ENCODE measurements at places on chromosomes 6 and 20.

GRCh38 chr20:14113416-14113815, 118.1 kb downstream of the MACROD2 start:
- no peaks in the 10 kb centered on the region for H3K36me3 ChIP-seq
- no peak overlapping the region for H3K4me3 ChIP-seq
- DNase-seq, result no peak
- no peaks in the 10 kb centered on the region for H3K4me1 ChIP-seq
- H3K27me3 ChIP-seq, result no peaks in the 10 kb centered on the region
- no peak overlapping the region for H3K27ac ChIP-seq

DNA sequence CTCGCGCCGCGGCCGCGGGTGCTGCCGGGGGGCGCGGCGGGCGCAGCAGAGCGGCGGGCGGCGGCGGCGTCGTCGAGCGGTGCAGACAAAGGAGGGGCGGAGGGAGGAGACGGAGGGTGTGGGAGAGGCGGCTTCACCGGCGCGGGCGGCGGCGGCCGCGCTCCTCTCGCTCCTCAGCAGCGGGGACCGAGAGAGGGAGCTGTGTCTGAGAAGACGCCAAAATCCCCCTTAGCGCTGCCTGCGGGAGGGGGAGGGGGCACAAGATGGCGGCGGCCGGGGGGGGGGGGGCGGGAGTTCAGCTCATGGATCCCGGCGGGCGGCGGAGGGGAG, 296 bp downstream of the ADNP start:
- no peaks in the 10 kb centered on the region for H3K27me3 ChIP-seq
- peak overlapping the region; percentile 95 for H3K27ac ChIP-seq
- H3K36me3 ChIP-seq, result no peaks in the 10 kb centered on the region
- H3K4me3 ChIP-seq, result peak overlapping the region; percentile 52

DNA sequence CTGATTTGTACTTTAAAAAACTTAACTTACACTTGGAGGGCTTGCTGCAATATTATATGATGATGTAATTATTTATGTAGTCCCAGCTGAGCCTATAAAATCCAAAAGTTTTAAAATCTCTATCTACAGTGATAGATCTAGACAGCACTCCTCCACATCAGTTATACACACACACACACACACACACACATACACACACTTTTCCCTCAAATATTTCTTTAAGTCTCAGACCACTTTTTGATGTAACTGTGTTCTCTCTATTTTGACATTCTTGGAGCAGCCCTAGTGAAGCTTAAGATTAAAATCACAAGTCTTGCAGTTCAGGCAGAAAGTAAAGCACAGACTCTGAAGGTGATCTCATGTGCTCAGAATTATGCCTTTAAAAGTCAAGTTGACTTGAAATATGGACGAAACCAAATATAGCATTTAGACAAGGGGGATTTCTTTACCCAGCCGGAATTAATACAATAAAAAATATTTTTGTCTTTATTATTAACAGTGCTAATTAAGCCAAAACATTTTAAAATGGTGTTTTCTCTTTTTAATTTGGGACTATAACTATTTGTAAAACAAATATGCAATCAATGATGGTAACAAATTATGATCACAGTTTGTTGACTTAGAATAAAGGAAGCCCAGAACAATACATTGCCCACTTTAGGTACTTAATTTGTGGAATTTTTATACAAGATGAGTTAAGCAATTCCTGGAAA, 63.5 kb upstream of the TMEM30A start:
- H3K27ac ChIP-seq, result no peak overlapping the region
- no peak overlapping the region for H3K4me3 ChIP-seq
- no peaks in the 10 kb centered on the region for H3K36me3 ChIP-seq
- DNase-seq, result no peak
- peaks cover 4% of the 10 kb centered on the region for H3K4me1 ChIP-seq

GRCh38 chr6:10398446-10399218, 16.2 kb downstream of the TFAP2A start:
- no peak overlapping the region for H3K4me3 ChIP-seq
- no peak for DNase-seq
- H3K27me3 ChIP-seq, result no peaks in the 10 kb centered on the region

GRCh38 chr20:23401051-23401450, 20.2 kb downstream of the NAPB start:
- no peaks in the 10 kb centered on the region for H3K36me3 ChIP-seq
- no peaks in the 10 kb centered on the region for H3K27me3 ChIP-seq
- peaks cover 18% of the 10 kb centered on the region for H3K4me1 ChIP-seq
- H3K27ac ChIP-seq, result no peak overlapping the region

DNA sequence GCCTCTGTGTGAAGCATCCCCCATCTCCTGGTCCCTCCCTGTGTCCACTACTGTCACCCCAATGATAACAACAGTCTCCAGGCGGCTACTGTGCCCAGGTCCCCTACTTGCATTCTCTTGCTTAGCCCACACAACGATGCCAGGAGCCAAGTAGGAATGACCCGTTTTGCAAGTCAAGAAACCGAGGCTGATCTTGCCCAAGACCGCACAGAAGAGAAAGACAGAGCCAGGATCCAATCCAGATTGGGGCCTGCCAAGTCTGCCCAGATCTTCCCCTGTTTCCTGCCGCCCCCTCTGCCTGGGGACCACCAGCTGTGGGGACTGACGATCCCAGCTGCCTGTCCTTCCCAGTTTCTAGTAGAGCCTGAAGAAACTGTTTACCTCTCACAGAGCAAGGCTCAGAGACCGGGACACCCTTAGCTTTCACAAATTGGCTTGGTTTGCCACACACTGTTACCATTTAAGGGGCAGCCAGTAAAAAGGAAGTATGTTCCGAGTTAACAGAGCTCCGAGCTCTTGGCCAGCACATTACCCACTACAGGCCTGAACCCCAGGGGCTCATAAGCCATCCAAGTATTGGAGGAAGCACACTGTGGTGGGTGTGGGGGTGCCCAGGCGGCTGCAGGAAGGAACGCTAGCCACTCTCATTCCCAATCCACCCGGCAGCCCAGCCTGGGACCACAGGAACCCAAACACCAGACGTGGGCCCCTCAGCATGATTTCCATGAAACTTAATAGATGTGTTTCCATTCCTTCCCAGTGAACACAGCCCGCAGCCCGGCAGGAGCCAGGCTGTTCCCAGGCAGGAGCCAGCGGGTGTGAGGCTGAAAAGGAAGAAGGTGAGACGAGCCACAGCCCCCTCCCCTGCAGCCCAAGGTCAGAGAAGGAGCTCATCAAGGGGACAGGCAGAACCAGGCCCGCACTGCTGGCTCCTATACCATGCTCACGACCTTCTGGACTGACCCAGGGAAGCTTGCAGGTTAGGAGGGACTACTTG, 7.9 kb downstream of the KIAA1755 start:
- no peak overlapping the region for H3K4me3 ChIP-seq
- peak; percentile 24 for DNase-seq
- H3K27me3 ChIP-seq, result no peaks in the 10 kb centered on the region
- no peaks in the 10 kb centered on the region for H3K36me3 ChIP-seq

GRCh38 chr6:53628354-53629119, 37.0 kb downstream of the KLHL31 start:
- H3K27me3 ChIP-seq, result no peaks in the 10 kb centered on the region
- H3K4me1 ChIP-seq, result no peaks in the 10 kb centered on the region
- no peak for DNase-seq
- no peak overlapping the region for H3K27ac ChIP-seq
- H3K4me3 ChIP-seq, result no peak overlapping the region

- peaks cover 12% of the 10 kb centered on the region for H3K36me3 ChIP-seq
- no peak for DNase-seq
- H3K27me3 ChIP-seq, result no peaks in the 10 kb centered on the region
Observed at GRCh38 chr6:142756215-142756630, 188.8 kb downstream of the HIVEP2 start.

DNA sequence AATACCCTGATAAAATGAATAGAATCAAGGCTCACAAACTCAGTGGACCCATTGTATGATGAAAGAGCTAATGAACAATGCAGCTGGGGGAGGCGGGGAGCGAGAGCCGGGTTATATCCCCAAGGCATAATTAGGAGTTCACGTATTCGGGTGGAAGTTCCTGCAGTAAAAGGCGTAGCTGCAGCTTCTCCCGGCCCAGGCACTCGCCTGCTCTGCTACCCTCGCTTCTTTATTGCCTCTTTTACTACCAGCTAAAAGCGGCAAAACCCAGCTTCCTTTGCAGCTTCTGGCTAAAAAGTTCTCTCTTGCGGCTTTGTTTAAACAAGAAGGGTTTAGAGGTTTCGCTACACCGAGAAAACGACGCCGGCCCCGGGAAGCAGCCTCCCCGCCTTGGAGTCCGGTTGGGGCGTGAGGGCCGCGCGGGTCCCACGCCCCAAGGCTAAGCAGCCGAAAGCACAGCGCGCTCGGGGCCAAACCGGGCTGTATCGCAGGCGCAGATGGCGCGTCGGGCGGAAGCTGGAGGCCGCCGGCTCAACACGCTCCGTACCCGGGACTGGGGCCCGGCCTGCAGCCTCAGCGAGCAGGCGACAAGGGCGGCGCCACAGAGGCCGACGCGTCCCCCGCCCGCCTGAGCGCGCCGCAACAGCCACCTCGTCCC, 1.6 kb downstream of the ZBTB2 start:
- peak overlapping the region; percentile 95 for H3K4me3 ChIP-seq
- H3K27me3 ChIP-seq, result no peaks in the 10 kb centered on the region
- H3K27ac ChIP-seq, result peak overlapping the region; percentile 99
- DNase-seq, result peak; percentile 68
- no peaks in the 10 kb centered on the region for H3K36me3 ChIP-seq

- no peak overlapping the region for H3K27ac ChIP-seq
- no peaks in the 10 kb centered on the region for H3K27me3 ChIP-seq
- H3K36me3 ChIP-seq, result no peaks in the 10 kb centered on the region
- DNase-seq, result no peak
- H3K4me3 ChIP-seq, result no peak overlapping the region
- H3K4me1 ChIP-seq, result no peaks in the 10 kb centered on the region
Observed at GRCh38 chr6:118354641-118355040, 193.5 kb upstream of the PLN start.

- no peak overlapping the region for H3K27ac ChIP-seq
- no peak for DNase-seq
- no peaks in the 10 kb centered on the region for H3K36me3 ChIP-seq
- H3K4me1 ChIP-seq, result no peaks in the 10 kb centered on the region
- H3K27me3 ChIP-seq, result no peaks in the 10 kb centered on the region
Observed at GRCh38 chr20:54047048-54047447, 23.3 kb downstream of the BCAS1 start.

GRCh38 chr6:132202574-132202973, 198.7 kb downstream of the MOXD1 start:
- H3K36me3 ChIP-seq, result no peaks in the 10 kb centered on the region
- peak; percentile 33 for DNase-seq
- H3K27me3 ChIP-seq, result no peaks in the 10 kb centered on the region
- no peak overlapping the region for H3K4me3 ChIP-seq

DNA sequence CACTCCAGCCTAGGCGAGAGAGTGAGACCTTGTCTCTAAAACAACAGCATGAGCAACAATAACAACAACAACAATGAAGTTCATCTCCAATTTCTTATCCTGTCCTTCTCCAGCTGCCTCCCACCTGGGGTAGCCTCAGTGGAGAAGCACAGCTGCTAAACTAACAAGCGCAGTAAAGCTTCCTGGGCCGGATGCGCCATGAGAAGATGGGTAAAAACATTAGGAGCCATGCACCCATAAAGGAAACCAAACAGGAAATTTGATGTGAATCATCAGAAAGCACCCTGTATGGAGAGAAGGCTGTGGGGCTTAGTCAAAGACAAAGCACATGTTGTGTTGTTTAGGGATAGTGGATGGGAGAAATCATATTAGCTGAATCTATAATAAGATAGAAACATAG, 61.1 kb upstream of the CCN6 start:
- H3K27ac ChIP-seq, result no peak overlapping the region
- no peaks in the 10 kb centered on the region for H3K36me3 ChIP-seq
- H3K4me3 ChIP-seq, result no peak overlapping the region
- no peak for DNase-seq

- H3K4me1 ChIP-seq, result peaks cover 37% of the 10 kb centered on the region
- no peak for DNase-seq
- no peaks in the 10 kb centered on the region for H3K36me3 ChIP-seq
- H3K4me3 ChIP-seq, result no peak overlapping the region
Observed at GRCh38 chr6:125294925-125295324, 6.8 kb downstream of the HDDC2 start.

DNA sequence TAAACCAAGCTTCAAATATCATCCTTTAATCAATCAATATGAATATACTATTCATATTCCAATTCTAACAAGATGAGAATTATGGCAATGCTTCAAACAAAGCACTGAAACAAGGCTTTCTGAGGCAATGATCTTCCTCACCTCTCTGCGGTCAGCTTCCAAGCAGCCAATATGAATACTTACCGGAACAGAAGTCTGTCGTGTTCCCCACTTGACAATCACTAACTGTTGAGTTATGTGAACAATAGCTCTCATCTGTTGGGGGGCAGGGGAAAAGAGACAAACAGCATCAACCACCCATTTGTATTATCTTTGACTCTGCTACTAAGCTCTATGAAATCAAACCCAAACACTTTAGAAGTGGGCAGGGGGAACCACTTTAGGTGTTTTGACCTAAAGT, 4.5 kb downstream of the CD164 start:
- no peak overlapping the region for H3K27ac ChIP-seq
- H3K4me1 ChIP-seq, result peaks cover 32% of the 10 kb centered on the region
- DNase-seq, result no peak
- no peaks in the 10 kb centered on the region for H3K27me3 ChIP-seq
- no peak overlapping the region for H3K4me3 ChIP-seq

- H3K4me3 ChIP-seq, result no peak overlapping the region
- no peak overlapping the region for H3K27ac ChIP-seq
- DNase-seq, result no peak
- no peaks in the 10 kb centered on the region for H3K36me3 ChIP-seq
- no peaks in the 10 kb centered on the region for H3K27me3 ChIP-seq
Observed at GRCh38 chr6:80969439-80969838, 783.0 kb downstream of the TENT5A start.

- DNase-seq, result peak; percentile 64
- no peaks in the 10 kb centered on the region for H3K27me3 ChIP-seq
- no peaks in the 10 kb centered on the region for H3K36me3 ChIP-seq
- H3K4me3 ChIP-seq, result peak overlapping the region; percentile 48
Observed at GRCh38 chr6:3356056-3356823, 97.5 kb downstream of the PSMG4 start.

DNA sequence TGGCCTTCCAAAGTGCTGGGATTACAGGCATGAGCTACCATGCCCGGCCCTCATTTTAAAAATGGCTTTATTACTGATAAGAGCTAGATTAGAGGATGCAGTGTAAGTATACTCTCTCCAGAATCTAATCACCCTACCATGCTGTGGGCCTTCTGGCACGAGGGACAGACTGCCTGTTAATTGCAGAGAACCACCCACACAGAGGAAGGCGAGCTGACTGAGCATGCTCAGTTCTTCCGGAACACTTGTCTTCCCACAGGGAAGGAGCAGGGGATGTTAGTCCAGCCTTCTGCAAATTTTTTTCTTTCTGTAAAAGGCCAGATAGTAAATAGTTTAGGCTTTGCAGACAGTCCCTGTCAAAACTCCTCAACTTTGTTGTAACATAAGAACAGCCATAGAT, 48.9 kb downstream of the ALDH5A1 start:
- no peak overlapping the region for H3K27ac ChIP-seq
- H3K4me3 ChIP-seq, result no peak overlapping the region
- H3K4me1 ChIP-seq, result no peaks in the 10 kb centered on the region
- no peaks in the 10 kb centered on the region for H3K27me3 ChIP-seq

GRCh38 chr6:106512048-106512967, 117.0 kb downstream of the RTN4IP1 start:
- H3K27ac ChIP-seq, result peak overlapping the region; percentile 91
- peak overlapping the region; percentile 70 for H3K4me3 ChIP-seq
- peak; percentile 15 for DNase-seq
- peaks cover 13% of the 10 kb centered on the region for H3K4me1 ChIP-seq

GRCh38 chr20:64246616-64247306, 8.8 kb upstream of the PCMTD2 start:
- H3K27ac ChIP-seq, result no peak overlapping the region
- no peaks in the 10 kb centered on the region for H3K4me1 ChIP-seq
- DNase-seq, result no peak

All from tibial nerve (tissue), 4 donors.